ENCODE measurements at places on chromosomes 7 and 10.

- peak; percentile 66 for DNase-seq
Measured at GRCh38 chr10:79400146-79401004, 45.0 kb downstream of the ZCCHC24 start.

DNA sequence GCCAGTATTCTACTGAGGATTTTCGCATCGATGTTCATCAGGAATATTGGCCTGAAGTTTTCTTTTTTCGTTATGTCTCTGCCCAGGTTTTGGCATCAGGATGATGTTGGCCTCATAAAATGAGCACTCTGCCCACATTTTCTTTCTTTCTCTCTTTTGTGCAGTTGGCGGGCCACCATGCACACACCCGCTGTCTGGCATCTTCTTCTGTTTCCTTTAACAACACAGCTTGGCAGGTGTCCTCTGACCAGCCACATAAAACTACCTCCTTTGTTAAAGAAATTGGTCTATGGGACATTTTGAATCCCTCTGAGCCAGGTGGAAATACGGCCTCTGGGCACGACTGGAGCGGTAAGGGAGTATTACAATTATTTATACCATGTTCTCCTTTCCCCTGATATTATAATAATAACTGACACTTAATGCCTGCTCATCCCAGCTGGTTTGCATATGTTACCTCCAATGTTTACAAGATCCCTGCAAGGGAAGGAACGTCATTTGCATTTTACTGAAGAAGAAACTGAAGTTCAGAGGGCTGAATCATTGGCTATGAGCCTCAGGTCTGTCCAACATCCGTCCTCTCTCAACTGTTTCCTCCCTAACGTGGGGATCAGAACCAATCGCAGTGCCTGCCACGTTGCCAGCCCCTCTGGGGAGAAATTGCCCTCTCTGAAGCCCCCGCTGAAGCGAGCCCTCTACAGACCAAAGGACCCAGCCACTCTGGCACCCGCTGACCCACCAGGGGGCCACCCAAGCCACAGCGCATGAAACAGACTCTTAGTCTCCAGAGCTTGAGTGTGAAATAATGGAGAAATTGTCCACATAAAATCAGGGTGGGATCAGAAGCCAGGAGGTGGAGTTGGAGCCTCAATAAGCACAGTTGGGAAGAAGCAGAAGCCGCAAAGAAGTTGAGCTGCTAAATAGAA, 125.0 kb upstream of the FOXK1 start:
- no peak for DNase-seq

DNA sequence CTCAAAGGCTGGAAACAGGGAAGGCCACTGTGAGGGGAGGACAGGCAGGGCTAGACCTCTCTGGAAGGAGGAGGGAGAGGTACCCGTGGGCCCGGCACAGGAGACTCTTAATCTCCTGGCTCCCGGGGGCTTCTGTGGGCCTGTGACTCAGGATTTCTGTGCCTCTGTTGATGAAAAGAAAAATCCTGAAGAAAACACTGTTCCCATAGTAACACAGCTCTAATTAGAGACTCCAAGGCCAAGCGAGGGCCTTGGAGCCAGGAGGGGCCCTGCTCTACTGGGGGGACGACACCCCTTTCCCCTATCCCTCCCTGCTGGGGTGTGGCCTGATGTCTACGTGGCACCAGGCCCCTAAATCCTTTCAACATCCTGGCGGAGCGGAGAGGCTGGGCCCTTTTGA, 174.1 kb upstream of the TNRC18 start:
- DNase-seq: no peak

DNA sequence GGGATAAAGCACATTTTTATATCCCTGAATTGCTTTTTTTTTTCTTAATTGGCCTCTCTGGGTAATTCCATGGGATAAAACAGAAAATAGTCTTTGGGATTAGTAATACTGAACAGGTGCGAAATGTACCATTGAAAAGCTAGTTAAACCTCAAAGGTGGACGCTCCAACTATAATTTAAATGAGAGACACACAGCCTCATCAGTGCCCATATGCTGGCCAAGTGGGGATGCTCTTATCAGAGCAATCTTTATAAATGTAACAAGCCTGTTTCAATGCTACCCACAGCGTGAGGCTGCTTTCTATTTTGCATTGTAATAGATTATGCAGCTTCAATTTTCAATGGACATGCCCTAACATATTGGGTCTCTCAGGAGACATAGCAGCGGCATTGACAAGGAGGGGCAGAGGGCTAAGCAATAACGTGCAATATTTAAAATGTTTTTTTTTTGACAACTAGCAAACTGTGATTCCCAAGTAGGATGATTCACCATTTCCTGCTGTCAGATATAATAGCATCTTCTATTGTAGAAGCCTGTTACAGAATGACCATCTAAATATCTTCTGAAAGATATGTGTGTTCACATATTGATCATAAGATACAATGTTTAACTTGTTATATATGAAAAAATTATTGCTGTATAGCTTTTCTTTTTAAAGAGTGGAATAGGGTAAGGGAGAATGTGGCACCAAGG, 91.3 kb upstream of the BET1 start:
- no peak for DNase-seq

All from activated CD4-positive, alpha-beta T cell treated with anti-CD3 and anti-CD28 coated beads, Interleukin-2, Interleukin-4, amounts not matched to agents 100 ng/mL and 50 ng/mL, durations not matched to agents 16 hours and 8 hours (primary cell).